ENCODE measurements at places on chromosomes 11 and 22. TPM values are rescaled to one million over a fixed set of nuclear protein-coding genes. Genes with fewer than 3 reads are reported as not detected.

The SHANK3 gene
- total RNA-seq: 7.2 TPM

The SPTBN2 gene
- 73.2 TPM for total RNA-seq

The APOA4 gene
- total RNA-seq: not detected

The CTSW gene
- total RNA-seq: 0.59 TPM

The DNAJB13 gene
- not detected for total RNA-seq

The FGF4 gene
- not detected for total RNA-seq

Data from skin of body (tissue), 3 donors.